ENCODE measurements at places on chromosomes 6 and 20.

DNA sequence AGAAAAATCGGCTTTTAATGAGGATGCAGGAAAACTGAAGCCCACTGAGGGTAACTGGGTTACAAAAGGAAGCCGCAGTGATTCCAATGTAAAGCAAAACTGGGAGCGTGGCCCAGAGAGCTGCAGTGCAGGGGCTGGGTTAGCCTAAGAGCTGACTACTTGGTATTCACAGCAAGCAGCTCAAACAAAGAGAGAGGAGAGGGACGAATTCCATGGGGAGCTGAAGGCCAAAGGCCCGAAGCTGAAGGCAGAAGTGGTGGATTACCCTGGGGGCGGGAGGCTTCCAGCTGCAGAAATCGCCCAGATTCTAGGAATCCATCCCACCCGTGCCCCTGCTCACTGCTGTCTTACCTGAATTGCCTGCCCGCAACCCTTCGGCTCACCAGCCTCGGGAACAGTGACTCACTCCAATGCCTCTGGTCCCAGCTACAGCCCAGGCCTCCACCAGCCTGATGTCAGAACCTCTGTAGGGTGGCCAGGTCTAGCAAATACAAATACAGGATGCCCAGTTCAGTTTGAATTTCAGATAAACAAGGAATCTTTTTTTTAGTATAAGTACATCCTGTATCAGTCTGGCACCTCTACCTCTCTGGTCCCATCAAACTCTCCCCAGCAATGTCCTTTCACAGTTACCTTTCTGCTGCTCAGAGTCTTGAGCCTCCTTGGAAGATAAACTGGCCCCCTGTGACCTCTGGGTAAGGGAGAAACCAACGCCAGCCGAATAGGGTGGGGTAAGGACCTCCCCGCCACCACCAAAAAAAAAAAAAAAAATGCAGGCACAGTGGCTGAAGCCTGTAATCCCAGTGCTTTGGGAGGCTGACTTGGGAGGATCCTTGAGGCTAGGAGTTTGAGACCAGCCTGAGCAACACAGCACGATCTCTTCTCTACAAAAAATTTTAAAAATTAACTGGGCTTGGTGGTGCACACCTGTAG, 14.6 kb upstream of the ZMYND8 start:
- DNase-seq: no peak

- DNase-seq: peak; percentile 90
Observed at GRCh38 chr6:127266178-127266891, at the start of gene RNF146. TSS of gene RNF146 (plus strand) at chr6:127266864. CDS start at chr6:127280339, 13,475 bp downstream.

DNA sequence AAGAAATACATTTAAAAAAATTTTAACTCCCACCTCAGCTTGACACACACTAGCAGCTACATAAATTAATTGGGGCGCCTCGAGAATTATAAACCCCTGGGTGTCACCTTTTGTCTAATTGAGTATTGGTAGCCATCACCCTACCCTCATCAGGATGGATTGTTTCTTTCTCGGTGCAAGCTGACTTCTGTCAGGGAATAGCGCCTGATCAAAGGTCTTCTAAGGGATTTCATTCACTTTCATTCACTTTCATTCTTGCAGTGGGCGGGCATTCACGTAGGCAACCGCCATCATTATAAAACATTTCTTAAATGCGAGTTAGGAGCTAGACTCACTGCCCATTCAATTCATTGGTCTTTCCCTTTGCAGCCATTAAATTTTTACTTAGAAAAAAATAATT, 239.2 kb upstream of the SASH1 start:
- DNase-seq: no peak

DNA sequence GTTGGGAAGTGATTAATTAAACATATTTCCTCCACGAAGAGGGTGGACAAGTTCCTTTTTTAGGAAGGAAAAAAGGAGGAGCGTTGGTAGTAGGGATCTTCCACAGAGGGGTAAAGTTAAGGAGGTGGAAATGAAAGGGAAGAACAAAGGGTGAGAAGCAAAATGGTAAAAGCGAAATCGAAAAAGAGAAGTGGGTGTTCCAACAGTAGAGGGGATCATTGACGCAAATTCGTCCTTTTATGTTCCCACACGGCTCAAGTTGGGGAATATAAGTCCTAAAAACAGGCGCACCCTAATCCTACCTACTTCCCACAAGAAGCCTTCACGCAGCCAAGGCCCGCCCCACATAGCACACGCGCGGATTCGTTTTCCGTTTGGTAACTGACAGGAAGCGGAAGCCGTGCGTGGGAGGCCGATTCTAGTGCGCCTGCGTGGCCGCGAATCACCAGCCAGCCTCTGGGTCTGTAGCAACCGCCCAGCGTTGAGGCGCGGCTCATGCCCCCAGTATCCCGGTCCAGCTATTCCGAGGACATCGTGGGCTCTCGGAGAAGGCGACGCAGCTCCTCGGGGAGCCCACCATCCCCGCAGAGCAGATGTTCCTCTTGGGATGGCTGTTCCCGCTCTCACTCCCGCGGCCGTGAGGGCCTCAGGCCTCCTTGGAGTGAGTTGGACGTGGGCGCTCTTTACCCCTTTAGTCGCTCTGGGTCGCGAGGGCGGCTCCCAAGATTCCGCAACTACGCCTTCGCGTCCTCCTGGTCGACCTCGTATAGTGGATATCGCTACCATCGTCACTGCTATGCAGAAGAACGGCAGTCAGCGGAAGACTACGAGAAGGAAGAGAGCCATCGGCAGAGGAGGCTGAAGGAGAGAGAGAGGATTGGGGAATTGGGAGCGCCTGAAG, at the start of gene NKAPL:
Gene NKAPL (plus strand): TSS at position 421 of the 901 bp plus-strand sequence. CDS start 75 bp downstream, at position 496.
- DNase-seq: no peak

- DNase-seq: no peak
Observed at GRCh38 chr6:156832231-156832647, 55.1 kb downstream of the ARID1B start.

DNA sequence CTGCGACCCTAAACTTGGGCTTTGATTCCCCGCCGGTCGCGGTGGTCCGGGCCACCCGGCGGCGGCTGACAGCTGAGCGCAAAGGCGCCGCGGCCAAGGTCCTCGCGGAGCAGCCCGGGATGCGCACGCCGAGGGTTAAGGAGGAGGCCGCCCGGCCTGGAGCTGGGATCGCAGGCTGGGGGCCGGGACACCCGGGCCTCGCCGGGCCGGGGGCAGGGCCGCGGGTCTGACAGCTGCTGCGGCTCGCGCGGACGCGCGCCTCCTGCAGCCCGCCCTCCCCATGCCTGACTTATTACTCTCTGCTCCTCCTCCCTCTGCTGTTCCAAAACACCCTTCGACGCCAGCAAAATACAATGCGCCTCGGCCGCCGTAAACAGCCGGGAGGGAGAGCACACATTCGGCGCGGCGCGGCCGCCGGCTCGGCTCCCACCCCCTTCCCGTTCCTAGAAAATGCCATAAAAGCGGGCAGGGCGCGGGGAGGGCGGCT, 746 bp downstream of the BACH2 start:
- peak; percentile 50 for DNase-seq

DNA sequence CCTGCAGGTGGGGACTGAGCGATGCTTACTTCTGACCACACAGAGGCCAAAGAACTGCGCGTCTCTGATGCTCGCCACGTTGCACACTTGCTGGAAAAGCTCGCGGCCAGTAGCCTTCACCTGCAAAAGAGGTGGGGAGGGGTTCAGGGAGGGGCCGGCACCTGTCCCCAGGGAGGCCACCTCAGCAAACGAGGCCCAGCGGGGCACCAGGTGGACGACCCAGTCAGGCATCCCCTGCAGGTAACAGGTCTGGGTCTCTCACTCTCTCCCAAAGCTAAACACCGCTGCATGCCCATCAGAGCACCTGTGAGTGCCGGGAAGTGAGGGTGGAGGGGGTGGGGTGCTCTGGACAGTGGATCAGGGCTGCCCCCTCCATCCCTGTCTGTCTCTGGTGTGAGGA, 3.8 kb downstream of the FRMD1 start:
- no peak for DNase-seq

- no peak for DNase-seq
Observed at GRCh38 chr20:51402201-51402600, 140.3 kb downstream of the NFATC2 start.

DNA sequence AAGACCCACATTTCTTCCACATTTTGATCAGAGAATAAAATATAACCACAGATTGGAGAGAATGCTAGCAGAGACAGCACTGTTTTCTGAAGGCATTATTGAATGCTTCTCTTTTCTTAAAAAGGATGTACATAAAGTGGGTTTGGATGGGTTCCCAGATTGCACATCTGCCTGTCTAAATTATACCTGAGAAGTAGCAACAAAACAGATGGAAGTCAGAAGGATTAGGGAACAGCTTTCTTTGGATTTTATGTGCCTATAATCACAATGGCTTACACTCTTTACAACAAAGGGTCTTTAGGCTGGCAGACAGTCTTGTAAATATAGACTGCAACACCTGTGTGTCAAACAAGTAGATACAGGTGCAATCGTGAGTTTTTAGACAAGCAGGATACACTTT, 622.2 kb upstream of the MANEA start:
- DNase-seq: no peak

DNA sequence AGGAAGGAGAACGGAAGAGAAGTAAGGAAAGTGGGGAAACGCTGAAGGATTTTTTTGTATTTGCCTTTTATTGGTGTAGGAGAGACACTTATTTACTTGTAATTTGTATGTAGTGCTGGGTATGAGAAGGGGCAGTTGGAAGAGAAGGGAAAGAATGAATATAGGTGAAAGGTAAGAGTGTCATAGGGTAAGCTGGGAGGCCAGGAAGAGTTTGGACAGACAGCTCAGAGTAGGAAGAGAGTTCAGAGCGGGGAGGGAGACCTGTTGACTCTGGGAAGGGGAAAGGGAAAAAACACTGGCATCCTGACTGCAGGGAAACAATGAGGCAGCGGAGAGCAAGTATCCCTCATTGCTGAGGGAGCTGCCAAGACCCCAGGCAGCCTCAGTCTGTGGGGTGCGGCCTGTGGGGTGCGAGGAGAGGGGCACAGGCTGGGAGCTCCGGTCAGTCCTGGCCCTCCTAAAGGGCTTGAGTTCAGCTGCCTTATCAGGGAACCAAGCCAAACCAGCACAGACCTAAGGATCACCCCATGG, 3.1 kb downstream of the TRAF3IP2 start:
- no peak for DNase-seq

Data from GM13977 (cell line).